ENCODE measurements at places on chromosomes 3 and 15.

DNA sequence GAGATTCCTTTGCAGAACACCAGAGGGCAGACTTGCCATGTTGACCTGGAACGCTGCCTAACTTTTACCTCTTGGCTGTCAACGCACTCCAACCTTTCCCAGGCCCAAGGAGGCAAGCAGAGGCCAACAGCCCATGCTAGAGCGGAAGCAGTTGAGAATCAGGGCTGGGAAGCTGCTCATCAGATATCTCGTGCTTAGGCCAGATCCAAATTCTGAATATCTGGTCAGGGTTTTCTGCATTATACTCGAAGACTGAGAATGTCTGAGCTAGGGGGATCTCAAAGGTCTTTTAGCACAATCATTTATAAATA lies 2.5 kb downstream of the XIRP1 start:
- DNase-seq, result peak; percentile 15

- DNase-seq, result no peak
These were observed 59.9 kb upstream of the COL8A1 start for GRCh38 chr3:99578339-99578970.

GRCh38 chr15:67840749-67841512 lies 1.1 kb upstream of the RNU6-1 start:
- no peak for DNase-seq

- no peak for DNase-seq
These were observed 4.4 kb upstream of the FURIN start for GRCh38 chr15:90863987-90864386.

- DNase-seq, result no peak
These were observed 362.8 kb upstream of the RGMA start for GRCh38 chr15:93451822-93452221.

GRCh38 chr15:80173022-80173759 lies 20.4 kb downstream of the FAH start:
- peak; percentile 48 for DNase-seq

GRCh38 chr15:79060175-79060574 lies 30.4 kb downstream of the RASGRF1 start:
- DNase-seq, result no peak
